ENCODE measurements at places on chromosomes 5 and 9. TPM values are rescaled to one million over a fixed set of nuclear protein-coding genes. Genes with fewer than 3 reads are reported as not detected.

GRCh38 chr5:83608122-83608521 is 112.5 kb downstream of the HAPLN1 start:
- no peak overlapping the region for H3K4me3 ChIP-seq
- DNase-seq, result peak; percentile 59
- H3K27me3 ChIP-seq, result no peaks in the 10 kb centered on the region
- H3K27ac ChIP-seq, result no peak overlapping the region
- H3K36me3 ChIP-seq, result no peaks in the 10 kb centered on the region

- no peak for DNase-seq
- H3K4me3 ChIP-seq, result no peak overlapping the region
- H3K4me1 ChIP-seq, result no peaks in the 10 kb centered on the region
- no peak overlapping the region for H3K27ac ChIP-seq
- H3K36me3 ChIP-seq, result no peaks in the 10 kb centered on the region
Observed at GRCh38 chr5:167671176-167671575, 620.3 kb upstream of the WWC1 start.

DNA sequence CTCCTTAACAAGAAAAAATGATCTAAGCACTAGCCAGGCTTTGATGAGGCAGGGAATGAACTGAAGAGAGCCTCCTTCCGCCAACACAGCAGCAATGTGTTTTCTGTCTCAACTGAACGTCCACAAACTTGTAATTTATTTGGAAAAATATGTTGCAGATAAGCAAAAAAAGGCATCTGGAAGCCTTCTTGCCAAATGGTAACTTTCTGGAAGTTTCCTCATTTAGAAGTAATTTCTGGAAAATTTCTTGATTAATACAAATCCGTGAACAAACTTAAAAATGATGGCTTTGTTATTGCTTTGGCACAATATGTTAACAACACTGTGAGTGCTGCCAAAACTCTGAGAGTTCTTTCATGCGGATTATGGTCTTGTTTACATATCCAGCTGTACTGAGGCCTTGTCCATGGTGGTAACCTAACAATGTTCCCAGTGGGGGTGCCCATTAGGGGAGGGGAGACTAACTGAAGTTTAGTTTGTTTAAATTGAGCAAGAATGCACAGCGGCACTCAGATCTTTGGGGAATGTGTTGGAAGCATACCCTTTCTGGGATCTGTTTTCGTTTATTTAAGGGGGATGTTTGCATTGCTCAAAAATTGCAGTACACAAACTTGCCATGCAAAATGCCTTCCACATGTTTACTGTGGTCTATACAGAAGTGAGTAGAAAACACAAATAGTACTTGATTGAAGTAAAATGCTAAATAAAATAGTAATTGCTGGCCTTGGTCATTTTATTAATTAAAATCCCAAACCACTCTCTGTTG is 334.7 kb downstream of the NR2F1-AS1 start:
- H3K4me1 ChIP-seq, result no peaks in the 10 kb centered on the region
- DNase-seq, result no peak
- no peak overlapping the region for H3K27ac ChIP-seq
- no peak overlapping the region for H3K4me3 ChIP-seq
- no peaks in the 10 kb centered on the region for H3K27me3 ChIP-seq

SPINK5 gene
- total RNA-seq, result 3.1 TPM

DNA sequence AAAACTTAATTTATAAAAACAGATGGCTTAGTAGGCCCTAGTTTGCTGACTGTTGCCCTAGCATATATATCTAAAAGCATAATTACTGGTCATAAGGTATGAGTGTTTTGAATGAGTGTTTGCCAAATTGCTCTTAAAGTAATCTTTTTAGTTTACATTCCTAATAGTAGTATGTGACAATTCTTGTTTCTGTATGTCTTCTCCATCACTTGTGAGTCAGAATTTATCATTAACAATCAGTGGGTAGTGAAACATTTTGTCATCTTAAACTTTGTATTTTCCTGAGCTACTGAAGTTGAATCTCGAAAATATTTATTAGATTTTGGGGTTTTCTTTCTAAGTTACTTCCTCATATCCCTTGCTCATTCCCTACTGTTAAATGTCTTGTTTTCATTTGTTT is 49.6 kb downstream of the APC start:
- no peak for DNase-seq
- no peak overlapping the region for H3K4me3 ChIP-seq
- peaks cover 4% of the 10 kb centered on the region for H3K4me1 ChIP-seq
- H3K27me3 ChIP-seq, result no peaks in the 10 kb centered on the region
- H3K27ac ChIP-seq, result no peak overlapping the region
- H3K36me3 ChIP-seq, result peaks cover 20% of the 10 kb centered on the region

DNA sequence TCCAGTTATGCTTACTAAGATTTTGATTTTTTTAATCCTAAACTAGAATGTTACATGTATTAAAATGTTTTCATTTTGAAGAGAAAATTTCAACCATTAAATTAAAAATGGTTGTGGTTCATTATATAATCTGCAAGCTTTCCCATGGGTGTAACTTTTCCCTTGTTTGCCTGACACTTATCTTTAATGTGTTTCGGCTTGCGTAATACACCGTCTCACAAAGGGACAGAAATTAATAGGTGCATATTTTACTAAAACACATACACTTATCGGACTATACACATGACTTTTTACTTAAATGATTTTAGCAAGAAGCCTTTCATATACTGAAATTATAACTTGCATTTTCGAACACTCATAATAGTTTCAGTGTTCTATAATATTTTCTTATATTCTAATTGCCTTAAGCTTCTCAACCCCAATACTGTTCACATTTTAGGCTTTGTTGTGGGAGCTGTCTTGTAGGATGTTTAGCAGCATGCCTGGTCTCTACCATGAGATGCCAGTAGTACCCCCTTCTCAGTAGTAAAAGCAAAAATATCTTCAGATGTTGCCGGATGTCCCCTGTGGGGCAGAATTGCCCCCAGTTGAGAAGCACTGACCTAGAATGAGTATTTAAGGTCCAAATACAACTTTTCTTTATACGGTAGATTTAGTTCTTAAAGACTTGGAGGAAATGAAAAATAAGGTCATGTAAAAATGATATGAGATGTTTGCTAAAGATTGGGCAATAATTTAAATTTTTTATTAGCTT is 28.6 kb downstream of the UGCG start:
- H3K27ac ChIP-seq, result no peak overlapping the region
- H3K36me3 ChIP-seq, result peaks cover 57% of the 10 kb centered on the region
- H3K27me3 ChIP-seq, result no peaks in the 10 kb centered on the region
- H3K4me3 ChIP-seq, result no peak overlapping the region

- DNase-seq, result no peak
- H3K4me1 ChIP-seq, result no peaks in the 10 kb centered on the region
- H3K4me3 ChIP-seq, result no peak overlapping the region
Observed at GRCh38 chr5:16983022-16983639, 47.0 kb upstream of the MYO10 start.

DNA sequence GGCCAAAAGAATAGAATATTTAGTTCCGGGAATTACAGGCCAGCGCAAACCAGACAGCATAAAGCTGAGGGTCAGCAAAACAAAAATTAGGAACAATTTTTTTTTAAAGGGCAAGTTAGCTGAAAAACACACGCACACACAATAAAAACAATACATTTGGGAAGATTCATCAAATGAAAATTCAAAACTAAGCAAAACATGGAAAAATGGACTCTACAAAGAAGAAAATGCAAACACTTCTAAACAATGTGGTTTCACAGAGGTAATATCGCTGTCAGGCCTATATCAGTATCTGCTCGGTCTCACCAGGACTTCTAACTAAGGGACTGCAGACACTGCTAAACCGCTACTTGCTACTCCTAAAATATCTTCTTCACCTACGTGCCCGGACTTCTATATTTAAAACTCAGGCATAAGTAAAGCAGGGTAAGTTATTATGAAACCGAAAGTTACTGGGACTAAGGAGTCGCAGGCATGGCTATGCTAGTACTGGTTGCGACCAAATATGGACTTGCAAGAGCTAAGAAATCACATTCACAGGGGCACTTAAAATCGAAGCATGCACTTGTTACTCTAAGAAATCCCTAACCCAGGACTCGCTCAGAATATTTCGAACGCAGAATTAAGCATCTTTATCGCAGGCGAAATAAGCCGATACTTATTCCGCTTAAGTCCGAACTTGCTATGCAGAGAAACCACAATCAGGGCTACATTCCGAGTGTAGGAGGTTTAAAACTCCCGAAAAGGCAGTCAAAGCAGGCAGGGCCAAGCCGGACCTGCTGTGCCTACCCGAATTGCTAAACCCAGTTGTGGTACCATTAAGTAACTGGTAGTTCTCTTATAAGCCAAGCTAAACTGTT is 2.3 kb downstream of the ANXA2R start:
- H3K27ac ChIP-seq, result no peak overlapping the region
- peaks cover 16% of the 10 kb centered on the region for H3K36me3 ChIP-seq
- no peak for DNase-seq

GRCh38 chr9:125784286-125785049 is 37.3 kb downstream of the PBX3 start:
- peak overlapping the region; percentile 20 for H3K4me3 ChIP-seq
- H3K27me3 ChIP-seq, result no peaks in the 10 kb centered on the region
- H3K4me1 ChIP-seq, result peaks cover 7% of the 10 kb centered on the region
- no peak for DNase-seq

DNA sequence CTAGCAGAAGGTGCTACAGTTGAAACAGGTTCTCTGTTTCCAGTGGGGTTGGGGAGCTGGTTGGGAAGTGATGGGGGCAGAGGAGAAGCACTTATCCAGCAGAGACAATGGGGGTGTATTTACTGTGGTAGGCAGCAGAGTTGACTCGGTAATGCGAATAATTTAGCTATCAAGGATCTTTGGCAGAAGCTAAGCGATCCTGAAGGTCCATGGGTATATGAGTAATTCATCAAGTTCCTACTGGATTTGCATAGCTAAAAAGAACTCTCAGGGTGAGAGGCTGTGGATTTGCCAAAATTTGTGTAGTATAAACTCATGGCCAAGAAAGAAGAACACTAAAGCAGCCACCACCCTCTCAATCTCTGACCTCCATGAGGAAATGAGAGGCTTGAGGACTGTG is 61.2 kb upstream of the EGFLAM start:
- H3K27me3 ChIP-seq, result peaks cover 33% of the 10 kb centered on the region
- no peak for DNase-seq
- H3K4me1 ChIP-seq, result no peaks in the 10 kb centered on the region
- no peak overlapping the region for H3K27ac ChIP-seq
- H3K4me3 ChIP-seq, result no peak overlapping the region
- no peaks in the 10 kb centered on the region for H3K36me3 ChIP-seq

DNA sequence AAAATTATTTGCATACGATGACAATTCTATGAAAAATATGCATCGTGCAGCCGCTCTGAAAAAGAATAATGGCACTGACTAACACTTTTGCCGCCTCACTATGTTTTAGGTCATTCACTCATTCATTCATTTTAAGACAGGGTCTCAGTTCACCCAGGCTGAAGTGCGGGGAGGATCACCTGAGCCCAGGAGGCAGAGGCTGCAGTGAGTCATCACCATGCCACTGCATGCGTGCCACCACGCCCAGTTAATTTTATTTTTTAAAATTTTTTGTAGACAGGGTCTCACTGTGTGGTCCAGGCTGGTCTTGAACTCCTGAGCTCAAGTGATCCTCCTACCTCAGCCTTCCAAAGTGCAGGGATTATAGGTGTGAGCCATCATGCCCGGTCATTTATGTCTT is 37.0 kb downstream of the RAPGEF1 start:
- peaks cover 37% of the 10 kb centered on the region for H3K4me1 ChIP-seq
- DNase-seq, result no peak
- H3K27ac ChIP-seq, result no peak overlapping the region

DNA sequence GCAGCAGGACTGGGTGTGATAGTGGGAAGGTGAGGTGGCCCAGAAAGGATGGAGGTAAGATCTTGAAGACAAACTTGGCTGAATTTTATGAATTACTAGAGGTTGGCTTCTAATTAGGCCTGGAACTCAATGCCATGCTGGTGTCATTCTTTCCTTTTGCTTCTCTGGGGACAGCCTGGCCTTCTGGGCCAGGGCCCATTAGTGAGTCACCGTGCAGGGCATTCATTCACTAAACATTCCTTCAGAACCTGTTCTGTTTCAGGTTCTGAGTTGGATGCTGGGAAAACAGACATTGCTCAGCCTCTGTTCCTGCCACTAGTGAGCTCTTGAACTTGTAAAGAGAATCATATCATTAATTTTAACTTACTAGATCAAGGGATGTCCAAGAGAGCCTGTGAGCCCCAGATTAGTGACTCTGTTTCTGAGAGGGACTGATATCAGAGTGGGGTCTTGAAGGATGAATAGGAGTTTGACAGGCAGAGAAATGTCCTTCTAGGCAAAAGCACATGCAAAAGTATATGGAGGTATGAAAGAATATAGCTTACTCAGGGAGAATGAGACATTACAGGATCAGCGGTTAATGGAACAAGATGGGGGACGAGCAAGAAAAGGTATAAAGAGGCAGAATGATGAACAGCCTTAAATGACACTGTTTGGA is 66.5 kb downstream of the LHX2 start:
- DNase-seq, result peak; percentile 31
- H3K36me3 ChIP-seq, result no peaks in the 10 kb centered on the region
- no peak overlapping the region for H3K27ac ChIP-seq
- H3K4me1 ChIP-seq, result peaks cover 26% of the 10 kb centered on the region
- peaks cover 14% of the 10 kb centered on the region for H3K27me3 ChIP-seq

- DNase-seq, result no peak
- H3K27me3 ChIP-seq, result no peaks in the 10 kb centered on the region
- H3K36me3 ChIP-seq, result no peaks in the 10 kb centered on the region
Observed at GRCh38 chr9:110287289-110287680, 31.0 kb upstream of the TXN start.

All from MCF 10A (cell line).